ENCODE measurements at places on chromosomes 6 and 20.

- DNase-seq = no peak
Measured at GRCh38 chr20:24657878-24658620, 188.6 kb downstream of the SYNDIG1 start.

GRCh38 chr6:148370176-148370575 lies 27.5 kb downstream of the SASH1 start:
- no peak for DNase-seq

DNA sequence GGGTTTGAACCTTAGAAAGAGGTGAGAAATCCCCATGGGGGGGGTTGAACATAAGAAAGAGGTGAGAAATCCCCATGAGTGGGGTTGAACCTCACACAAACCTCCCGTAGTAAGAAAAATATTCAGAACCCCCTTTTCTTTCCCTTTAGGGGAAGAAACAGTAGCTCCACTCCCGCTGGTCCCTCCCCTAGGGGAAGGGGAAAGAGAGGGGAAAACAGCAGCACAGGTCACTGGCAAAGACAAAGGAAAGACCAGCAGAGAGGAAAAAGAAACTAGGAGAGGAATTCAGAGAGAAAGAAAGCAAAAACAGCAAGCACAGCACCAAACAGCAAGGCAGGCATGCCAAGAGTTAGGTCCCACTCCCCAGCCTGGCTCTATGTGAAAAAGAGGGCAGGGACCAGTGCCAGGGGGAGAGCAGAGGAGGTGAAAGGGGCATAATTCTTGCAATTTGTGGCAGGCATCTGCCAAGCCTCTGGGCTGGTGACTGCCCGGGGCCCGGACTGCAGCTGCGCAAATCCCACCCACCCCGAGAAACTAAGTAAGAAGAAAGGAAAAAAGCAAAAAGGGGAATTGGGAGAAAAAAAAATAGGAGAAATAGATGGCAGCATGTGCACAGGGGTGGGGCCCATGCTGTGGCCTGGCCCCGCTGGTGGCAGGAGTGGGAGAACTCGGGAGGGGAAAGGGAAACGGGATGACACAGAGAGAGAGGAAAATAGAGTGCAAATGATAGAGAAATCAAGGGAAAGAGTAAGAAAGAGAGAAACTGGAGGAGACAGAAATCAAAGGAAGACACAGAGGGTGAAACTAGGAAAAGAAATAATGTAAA lies 15.1 kb upstream of the GOPC start:
- no peak for DNase-seq

GRCh38 chr6:167726043-167726621 lies 100.6 kb upstream of the AFDN start:
- no peak for DNase-seq

DNA sequence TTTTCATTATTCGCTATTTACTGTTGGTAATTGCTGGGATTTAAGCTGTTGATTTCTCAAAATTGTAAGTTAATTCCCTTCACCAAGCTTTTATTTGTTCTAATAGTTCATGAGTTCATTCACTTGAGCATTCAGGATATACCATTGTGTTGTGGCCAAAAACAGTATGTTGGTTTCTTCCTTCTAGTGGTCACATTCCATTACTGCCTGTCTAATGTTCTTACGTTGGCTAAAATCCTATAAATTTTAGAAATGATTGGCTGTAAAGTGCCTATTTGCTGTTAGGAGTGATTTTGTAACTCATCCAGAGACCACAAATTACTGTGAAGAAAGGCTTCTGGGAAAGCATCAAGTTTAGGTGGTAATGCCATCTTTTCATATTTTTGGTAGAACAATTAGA lies 76.3 kb downstream of the FARS2 start:
- no peak for DNase-seq

GRCh38 chr20:36573798-36574365 lies 485 bp downstream of the TGIF2 start:
- DNase-seq = no peak

GRCh38 chr20:33000802-33001466 lies 3.3 kb downstream of the SUN5 start:
- DNase-seq = no peak

GRCh38 chr6:74222768-74223333 lies 526.8 kb downstream of the CD109 start:
- no peak for DNase-seq

All from Jurkat, Clone E6-1 (cell line).